Suppressor macrophage treated with lipopolysaccharide for 1 hour (primary cell): ENCODE measurements at places on chromosomes 7 and 10.

DNA sequence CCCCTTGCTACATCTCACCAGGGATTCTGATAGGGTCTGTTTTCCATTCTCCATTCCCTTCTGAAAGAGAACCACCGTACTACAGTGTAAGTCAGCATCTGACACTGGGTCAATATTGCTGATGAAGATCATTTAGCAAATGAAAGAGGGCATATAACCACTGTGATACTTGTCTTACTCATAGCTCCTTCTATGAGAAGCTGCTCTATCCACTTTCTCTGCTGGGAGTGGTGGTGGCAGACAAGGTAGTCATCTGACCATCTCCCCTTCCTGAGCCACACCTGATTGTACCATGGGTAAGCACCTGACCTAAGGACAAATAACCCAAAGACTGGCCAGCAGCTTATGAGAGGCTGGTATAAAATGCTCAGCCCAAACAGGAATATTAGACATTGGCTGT, 220.4 kb downstream of the DOCK4 start:
- DNase-seq = no peak

DNA sequence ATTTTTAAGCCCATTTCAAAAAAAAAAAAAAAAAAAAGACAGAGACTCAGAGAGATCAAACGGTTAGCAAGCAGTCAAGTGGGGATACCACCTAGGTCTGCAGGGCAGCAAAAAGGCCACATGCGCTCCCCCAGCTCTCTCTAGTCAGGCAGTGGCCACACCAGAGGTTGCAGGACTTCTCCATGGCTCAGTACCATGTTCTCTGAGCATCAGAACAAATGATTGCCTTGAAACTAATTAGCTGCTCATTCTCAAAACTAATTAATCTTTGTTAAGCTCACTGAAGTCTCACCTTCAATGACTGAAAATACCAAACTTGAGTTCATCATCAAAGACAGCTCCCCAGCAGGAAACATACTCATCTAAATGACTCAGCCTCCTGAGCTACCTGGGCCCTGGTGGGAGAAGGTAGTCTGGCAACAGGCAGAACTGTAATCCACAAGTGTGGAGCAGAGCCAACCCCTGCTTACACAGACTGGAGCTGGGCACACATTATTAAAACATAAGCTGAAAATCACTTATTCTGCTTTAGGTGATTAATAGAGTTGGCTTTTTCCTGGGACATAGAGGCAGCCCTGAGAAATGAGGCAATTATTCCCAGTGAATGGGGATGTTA, 319.6 kb downstream of the GRID1 start:
- no peak for DNase-seq

- DNase-seq = peak; percentile 12
Observed at GRCh38 chr7:138226001-138226476, 149.8 kb downstream of the AKR1D1 start.

- no peak for DNase-seq
Observed at GRCh38 chr7:36048141-36048901, 104.7 kb upstream of the EEPD1 start.

DNA sequence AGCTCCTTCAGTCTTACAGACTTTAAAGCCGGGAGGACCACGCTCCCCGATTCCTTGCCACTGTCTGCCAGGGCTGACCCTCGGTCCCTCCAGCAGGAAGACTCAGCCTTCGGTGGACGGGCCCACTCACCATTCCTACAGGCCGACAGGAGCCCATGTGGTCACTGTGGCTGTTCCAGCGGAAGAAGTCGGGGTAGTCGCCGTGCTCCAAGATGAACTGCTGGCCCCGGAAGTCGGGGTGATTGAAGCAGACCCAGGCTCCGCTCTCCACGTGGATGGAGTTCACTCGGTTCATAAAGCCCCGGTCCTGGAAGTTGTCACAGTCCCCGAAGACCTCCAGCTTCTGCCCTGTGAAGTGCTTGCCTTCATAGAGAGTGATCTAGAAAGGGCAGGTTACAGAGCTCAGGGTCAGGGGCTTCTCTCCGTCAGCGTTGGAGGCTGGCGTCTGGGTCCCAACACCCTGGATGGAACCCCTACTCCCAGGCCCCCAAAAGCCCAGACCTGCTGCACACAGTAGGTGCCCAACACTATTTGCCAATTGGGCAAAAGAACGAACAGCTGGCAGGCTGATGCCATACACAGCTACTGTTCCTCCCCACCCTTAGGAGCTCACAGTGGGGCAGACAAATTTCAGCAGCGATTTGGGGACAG, 1.9 kb downstream of the CRYGN start:
- no peak for DNase-seq

- DNase-seq = no peak
Observed at GRCh38 chr10:33120700-33121099, 162.7 kb upstream of the ITGB1 start.

GRCh38 chr7:91045606-91046005, 218.6 kb upstream of the FZD1 start:
- DNase-seq = no peak
